ENCODE measurements at places on chromosomes 12 and 14.

- DNase-seq, result no peak
Measured at GRCh38 chr14:64159588-64159987, 134.6 kb downstream of the ESR2 start.

DNA sequence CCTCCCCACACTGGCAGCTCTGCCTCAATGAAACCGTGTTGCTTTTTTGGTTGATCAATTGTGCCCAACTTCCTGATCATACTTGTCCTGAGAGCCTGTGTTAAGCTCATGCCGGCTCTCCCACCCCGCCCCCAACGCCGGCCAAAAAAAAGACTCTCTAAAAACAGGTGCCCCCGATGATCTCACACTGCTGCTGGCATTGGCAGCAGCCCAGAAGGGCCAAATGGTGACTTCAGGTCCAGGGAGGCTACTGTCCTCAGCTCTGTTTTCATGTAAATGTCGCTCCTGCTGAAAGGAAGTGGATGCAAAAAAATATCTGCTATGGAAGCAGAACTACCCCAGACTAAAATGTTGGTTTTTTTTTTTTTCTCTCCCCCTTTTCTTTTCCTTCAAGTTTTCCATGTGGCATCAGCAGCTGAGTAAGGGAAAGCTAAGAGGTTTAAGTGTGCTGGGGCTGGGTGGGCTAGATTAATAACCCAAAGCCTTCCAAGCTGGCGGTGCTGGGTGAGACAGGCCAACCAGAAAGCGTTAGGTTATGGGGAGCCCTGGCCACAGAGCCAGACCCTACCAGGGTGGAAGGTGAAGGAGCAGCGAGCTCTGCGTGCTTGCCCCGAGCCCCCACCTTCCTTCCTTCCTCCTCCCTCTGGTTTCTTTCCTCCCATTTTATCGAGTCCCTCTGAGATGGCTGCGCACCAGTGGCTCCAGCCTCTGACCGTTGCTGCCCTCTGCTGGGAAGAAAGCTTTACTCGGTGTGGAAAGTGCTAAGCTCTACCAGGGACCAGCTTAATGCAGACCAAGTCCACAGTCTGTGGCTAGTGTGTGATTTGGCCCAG is 396.1 kb downstream of the NRXN3 start:
- peak; percentile 82 for DNase-seq

DNA sequence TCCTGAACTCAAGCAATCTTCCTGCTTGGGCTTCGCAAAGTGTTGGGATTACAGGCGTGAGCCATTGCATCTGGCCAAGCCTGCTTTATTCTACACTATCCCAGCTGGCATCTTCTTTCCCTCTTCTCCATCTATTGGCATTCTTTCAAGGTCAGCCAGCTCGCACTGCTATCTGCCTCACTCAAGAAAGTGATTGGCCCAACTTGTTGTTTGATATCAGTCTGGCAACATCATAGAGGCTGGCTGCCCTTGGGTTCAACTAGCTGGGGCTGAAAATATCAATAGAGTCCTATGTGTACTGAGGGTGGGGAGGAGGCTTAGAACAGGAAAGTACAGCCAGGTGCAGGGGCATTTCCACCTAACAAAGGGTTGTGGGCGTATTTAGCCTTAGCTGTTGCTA is 17.1 kb downstream of the GMFB start:
- DNase-seq, result no peak

GRCh38 chr12:2456813-2457186 is 338.0 kb upstream of the FKBP4 start:
- no peak for DNase-seq

DNA sequence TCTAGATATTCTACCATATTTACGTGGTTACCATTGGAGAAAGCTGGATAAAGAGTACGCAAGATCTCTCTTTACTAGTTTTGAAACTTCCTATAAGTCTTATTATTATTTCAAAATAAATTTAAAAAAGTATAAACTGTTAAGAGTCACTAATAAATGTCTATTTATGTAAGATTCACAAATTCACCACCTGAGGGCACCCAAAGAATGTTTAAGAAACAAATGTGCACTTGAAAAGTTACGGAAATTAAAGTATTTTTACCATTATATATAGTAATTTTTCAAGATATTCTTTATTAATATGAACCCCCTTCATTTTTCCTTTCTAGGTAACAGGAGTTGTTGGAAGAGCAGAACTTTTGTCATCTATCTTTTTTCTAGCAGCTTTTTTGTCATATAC is 11.9 kb downstream of the TMTC3 start:
- no peak for DNase-seq

GRCh38 chr14:30443368-30444007 is 115.5 kb upstream of the G2E3 start:
- DNase-seq, result no peak

- DNase-seq, result peak; percentile 98
Measured at GRCh38 chr12:53675701-53676607, at the start of gene ATP5MC2. Gene ATP5MC2 (minus strand): TSS chr12:53676083. CDS start chr12:53672614, 3,469 bp downstream.

GRCh38 chr12:69544087-69544486 is 41.2 kb upstream of the CCT2 start:
- DNase-seq, result no peak

- DNase-seq, result no peak
Measured at GRCh38 chr12:7212678-7213077, 23.2 kb downstream of the PEX5 start.

- no peak for DNase-seq
Measured at GRCh38 chr14:92421751-92422150, 91.8 kb upstream of the RIN3 start.

GRCh38 chr14:80426683-80427082 is 215.4 kb upstream of the DIO2 start:
- DNase-seq, result no peak

- no peak for DNase-seq
Measured at GRCh38 chr14:49623941-49624839, 3.6 kb downstream of the MGAT2 start.
